Posterior vena cava (tissue), 2 donors: ENCODE measurements at places on chromosomes 7 and 10. TPM values are rescaled to one million over a fixed set of nuclear protein-coding genes. Genes with fewer than 3 reads are reported as not detected.

- no peak for DNase-seq
These were observed 56.2 kb upstream of the ANTXRL start for GRCh38 chr10:46230615-46231014.

GRCh38 chr7:126702242-126703016, 550.3 kb downstream of the GRM8 start:
- DNase-seq, result no peak

- DNase-seq, result peak; percentile 86
These were observed 1.4 kb downstream of the MYO1G start for GRCh38 chr7:44977304-44977958.

DNA sequence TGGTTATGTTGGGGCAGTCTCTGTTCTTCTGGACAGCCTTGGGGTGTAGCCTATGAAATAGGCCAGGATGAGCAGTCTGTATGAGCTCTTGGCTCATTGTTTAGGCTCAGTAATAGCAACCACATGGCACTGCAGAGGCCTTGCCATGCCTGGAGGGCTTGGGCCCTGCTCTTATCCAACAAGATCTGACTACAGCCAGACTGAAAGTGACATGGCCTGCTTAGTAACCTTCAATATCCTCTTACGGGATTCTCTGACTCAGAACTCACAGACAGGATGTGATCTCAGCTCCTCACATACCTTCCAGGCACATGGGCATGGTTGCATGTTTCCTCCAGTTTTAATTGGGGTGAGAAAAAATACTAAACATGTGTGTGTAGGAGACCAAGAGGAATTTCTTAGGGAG, 289.3 kb downstream of the PTEN start:
- DNase-seq, result no peak

GRCh38 chr10:49407552-49408137, 11.8 kb upstream of the DRGX start:
- DNase-seq, result peak; percentile 94

DNA sequence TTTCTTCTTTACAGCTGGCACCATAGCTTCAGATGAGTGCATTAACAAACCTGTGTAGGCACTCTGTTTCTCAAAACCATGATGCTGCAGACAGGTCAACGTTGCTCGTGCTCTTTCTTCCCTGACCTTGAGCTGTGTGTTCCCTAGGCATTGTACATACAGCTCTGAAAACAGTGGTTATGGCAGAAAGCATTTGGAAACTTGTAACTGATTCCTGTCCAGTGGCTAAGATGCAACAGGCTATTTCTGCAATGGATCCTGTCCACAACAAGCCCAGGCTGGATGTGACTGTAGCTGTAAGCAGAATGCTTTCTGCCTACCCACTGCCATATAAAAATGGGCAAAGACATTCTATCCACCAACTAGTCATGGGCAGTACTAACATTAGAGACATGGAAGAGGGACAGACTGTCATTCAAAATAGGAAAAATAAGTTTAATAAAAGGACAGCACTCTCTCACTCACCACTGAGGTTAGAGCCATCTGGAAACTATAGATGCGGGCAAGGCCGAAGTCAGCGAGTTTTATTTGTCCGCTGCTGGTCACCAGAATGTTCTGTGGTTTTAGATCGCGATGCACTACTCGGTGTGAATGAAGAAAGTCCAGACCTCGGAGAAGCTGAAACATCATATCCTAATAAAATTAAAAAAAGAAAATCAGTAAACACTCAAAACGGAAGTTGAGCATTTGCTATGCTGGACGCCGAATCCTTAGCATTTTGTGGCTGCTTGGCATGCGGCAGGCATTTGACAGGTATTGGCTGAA, 111.0 kb downstream of the CDK6 start:
- no peak for DNase-seq

- DNase-seq, result no peak
These were observed 299.0 kb downstream of the MALRD1 start for GRCh38 chr10:19347621-19348020.

- DNase-seq, result no peak
These were observed 2.3 kb downstream of the ELMO1 start for GRCh38 chr7:37446371-37446770.

- no peak for DNase-seq
These were observed 28.5 kb upstream of the CYP2C8 start for GRCh38 chr10:95097805-95098204.

DNA sequence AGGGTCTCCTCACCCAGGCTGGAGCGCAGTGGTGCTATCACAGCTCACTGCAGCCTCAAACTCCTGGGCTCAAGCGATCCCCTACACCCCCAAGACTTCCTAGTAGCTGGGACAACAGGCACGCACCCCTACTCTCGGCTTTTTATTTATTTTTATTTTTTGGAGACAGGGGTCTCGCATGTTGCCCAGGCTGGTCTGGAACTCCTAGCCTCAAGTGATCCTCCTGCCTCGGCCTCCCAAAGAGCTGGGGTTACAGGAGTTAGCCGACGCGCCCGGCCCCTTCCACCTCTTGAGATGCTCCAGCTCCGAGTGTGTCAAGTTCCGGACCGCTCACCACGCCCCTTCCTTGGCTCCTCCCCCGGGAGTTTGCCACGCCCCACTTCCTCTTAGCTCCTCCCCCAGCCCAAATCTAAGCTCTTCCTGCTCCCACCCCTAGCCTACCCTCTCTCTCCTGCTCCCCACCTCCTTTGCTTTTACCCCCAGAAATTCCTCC, 6.3 kb downstream of the NAT16 start:
- DNase-seq, result no peak

DNA sequence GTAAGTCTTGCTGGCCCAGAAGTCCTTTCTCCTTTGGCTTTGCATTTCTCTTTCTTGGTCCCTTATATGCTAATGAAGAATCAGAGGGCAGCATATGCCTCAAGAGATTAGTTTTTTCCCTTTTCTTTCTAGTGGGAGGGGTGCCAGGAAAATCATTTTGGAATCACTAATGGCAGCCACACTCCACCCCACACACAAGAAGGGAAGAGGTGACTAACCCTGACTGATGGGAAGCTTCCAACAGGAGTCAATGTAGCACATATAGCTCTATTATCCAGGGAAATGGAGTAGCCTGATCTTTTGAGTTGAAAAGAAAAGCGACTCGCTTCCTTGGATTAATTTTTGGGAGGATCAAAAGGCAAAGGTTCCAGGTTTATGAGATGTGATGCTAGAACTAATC, 225.3 kb downstream of the KIF20B start:
- no peak for DNase-seq

GRCh38 chr10:76178532-76179292, 747.3 kb downstream of the LRMDA start:
- DNase-seq, result no peak

DNA sequence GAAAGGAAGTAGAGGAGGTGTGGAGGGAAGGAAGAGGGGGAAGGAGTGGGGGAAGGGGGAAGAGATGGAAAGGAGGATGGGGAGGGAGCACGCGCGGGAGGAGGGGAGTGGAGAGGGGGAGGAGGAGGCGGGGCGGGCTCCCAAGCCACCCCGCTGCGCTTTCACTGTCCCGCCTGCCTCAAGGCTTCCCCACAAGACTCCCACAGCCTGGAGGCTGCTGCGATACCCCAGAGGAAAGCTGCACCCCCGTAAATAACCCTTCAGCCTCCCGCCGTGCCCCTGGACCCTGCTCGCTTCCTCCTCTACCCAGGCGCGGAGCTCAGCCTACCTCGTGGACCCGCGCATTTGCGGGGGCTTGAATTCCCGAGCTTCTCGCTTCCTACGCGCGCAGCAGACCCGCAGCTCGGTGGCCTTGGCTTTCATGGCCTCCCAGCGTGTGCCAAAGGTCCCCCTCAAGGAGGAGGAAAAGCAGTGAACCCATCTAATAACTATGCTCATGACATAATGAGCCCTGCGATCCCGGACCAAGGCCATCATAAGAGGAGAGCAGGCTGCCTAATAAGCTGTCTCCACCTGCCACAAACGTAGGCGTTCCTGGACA, at the start of gene C10orf67:
TSS of gene C10orf67 (minus strand) at position 557 of the 601 bp plus-strand sequence. CDS start at position 534, 23 bp downstream.
- no peak for DNase-seq

- no peak for DNase-seq
These were observed 66.8 kb upstream of the CCNJ start for GRCh38 chr10:95976362-95977229.

- DNase-seq, result no peak
These were observed 148.4 kb downstream of the CREB5 start for GRCh38 chr7:28560767-28561166.

DNA sequence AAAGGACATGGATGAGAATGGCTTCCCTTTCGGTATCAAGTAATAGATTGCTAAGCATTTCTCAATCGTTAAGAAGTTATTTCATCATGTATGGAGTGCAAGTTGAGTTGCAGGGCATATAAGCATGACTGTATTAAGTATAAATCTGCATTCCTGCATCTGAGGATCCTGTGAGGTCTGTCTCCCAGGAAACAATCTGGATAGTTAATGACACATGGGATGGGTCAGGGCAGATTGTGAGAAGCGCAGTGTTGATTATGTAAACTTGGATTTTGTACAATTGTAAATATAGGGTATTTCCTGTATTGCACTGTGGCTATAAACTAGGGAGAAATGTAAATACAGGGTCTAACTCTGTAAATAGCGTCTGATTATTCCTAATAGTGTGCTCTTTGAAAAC, 102.6 kb downstream of the PLXDC2 start:
- no peak for DNase-seq

GRCh38 chr7:85750454-85750949, 563.6 kb upstream of the SEMA3D start:
- no peak for DNase-seq

- DNase-seq, result no peak
These were observed 31.8 kb downstream of the CRHR2 start for GRCh38 chr7:30650421-30650808.

GRCh38 chr7:37920305-37920848, at the start of gene EPDR1:
Gene EPDR1 (plus strand): TSS chr7:37920640. CDS start chr7:37920940, 300 bp downstream.
- no peak for DNase-seq

GRCh38 chr10:44862006-44862751, 49.0 kb upstream of the TMEM72 start:
- no peak for DNase-seq

- DNase-seq, result no peak
These were observed 55.2 kb upstream of the WNT16 start for GRCh38 chr7:121273467-121274167.

CLRN3 gene
- not detected for total RNA-seq

SPDYE11 gene
- not detected for total RNA-seq

TBC1D12 gene
- total RNA-seq, result 12.0 TPM

BTBD16 gene
- total RNA-seq, result 0.14 TPM

SRRM3 gene
- total RNA-seq, result 5.2 TPM

ZNRF2 gene
- 13.5 TPM for total RNA-seq

CALN1 gene
- total RNA-seq, result 0.05 TPM
